ENCODE measurements at places on chromosomes 12 and 14.

GRCh38 chr12:111313833-111314259 is 55.0 kb downstream of the PHETA1 start:
- DNase-seq = peak; percentile 65

GRCh38 chr14:98835825-98836100 is 436.2 kb downstream of the BCL11B start:
- DNase-seq = no peak

- DNase-seq = no peak
Observed at GRCh38 chr12:78057075-78057474, 226.4 kb downstream of the NAV3 start.

- DNase-seq = no peak
Observed at GRCh38 chr14:93994919-93995682, 2.0 kb upstream of the CCDC197 start.

DNA sequence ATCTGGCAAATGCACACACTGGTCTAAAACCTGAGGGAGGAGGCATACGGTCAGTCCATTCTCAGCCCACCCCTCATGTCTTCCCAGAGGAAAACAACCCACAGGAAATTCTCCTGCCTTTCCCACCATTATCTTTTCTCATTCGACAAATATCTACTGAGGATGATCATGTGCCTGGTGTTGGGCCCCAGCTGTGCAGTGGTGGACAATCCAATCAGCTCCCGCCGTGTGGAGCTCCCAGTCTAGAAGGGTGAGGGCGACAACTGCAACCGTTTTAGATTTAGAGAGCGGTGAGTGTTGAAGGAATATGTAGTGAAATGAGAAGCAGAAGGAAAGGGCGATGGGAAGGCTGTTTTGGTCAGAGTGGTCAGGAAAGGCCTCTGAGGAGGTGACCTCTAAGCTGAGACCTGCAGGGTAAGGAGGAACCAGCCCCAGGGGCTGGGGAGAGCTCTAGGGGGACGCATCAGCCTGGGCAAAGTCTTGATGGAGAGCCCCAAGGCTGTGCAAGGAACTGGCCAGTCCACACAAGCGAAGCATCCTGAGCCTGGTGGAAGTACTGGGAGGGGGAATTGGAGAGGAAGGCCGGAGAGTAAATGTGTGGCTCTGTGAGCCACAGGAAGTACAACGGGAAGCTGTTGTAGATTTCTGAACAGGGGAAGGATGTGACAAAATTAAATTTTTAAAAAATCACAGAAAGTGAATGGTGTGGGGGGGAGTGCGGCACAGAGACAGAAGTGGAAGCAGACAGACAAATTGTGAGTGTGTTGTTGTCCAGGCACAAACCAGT is 192.8 kb downstream of the NTF3 start:
- DNase-seq = no peak

GRCh38 chr14:56474419-56475022 is 105.1 kb upstream of the TMEM260 start:
- DNase-seq = peak; percentile 57

DNA sequence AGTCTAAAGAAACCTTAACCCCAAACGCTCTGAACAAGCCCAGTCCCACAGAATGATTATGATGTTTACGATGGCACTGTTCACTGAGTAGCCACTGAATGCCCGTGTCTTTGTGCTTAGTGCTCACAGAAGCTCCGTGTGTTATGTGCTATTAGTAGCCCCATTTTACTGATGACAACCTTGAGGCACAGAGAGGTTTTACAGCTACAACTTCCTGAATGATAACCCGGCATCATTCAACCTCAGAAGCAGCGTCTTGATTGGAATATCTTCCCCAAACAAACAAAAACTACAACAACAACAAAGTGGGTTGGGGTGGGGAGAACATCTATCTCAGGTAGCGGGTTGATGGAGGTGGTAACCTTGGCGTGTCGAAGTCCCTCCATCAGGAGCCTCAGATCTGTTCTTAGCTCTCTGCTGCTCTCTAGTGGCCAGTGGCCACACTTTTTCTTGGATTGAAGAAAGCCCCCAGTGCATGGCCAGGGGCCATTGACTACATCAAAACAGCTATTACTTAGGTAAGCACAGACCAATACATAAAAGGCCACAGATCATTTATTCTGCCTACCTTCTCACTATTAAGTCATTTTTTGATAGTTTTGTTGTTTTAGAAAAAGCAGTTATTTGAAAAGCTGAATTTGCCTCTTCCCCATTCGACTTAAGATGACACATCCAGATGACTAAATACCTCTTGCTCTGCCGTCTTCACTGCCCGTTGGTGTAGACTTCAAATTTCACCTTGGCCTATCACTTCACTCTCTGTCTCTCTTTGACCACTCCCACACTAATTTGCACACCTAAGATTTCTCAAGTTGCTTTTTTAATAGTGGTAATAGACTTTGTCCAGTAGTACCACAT is 376.9 kb downstream of the GALC start:
- peak; percentile 16 for DNase-seq

GRCh38 chr14:88208858-88209257 is 114.2 kb downstream of the KCNK10 start:
- DNase-seq = no peak

DNA sequence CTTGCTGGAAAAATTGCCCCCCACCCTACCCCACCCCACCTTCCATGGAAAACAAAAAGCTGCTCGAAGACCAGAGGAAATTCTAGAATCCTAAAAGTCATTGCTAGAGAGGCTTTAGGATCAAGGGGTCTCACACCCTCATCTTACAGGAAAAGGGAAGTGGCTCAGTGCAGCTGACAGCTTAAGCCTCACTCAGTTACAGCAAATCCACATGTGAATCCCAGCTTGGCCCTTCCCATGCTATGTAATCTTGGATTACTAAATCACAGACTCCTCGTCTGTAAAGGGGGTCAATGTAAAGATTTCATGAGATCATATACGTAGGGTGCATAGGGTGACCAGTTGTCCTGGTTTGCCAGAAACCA is 25.9 kb downstream of the CMKLR1 start:
- no peak for DNase-seq

GRCh38 chr14:44165286-44165685 is 341.8 kb downstream of the FSCB start:
- DNase-seq = no peak

DNA sequence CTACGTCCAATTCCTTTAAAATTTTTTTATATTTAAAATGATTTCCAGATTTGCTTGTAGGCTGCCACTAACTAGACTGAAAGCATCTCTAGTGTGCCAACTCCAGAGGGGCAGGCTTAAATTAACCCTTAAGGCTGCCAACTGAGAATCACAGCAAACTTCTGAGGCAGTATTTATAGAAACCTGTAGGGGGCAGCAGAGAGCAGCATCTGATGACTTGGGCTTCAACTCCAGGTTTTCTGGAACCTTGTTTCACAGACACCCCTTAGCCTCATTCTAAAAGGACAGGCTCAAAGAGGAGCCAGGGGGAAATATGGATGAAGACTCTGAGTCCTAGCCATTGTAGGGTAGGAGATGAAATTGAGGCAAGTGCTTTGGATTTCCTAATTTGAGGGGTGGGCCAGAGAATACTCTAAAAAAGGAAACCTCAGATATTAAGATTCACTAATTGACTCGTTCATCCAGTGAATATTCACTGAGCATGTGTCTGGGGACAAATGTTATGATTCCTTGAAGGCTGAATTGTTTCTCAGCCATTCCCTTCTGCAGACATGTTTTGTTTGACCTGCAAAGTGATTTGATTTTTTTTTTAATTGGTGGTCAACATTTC is 63.3 kb upstream of the HSPB8 start:
- peak; percentile 13 for DNase-seq

- DNase-seq = no peak
Observed at GRCh38 chr14:34710744-34711143, 3.6 kb downstream of the CFL2 start.

DNA sequence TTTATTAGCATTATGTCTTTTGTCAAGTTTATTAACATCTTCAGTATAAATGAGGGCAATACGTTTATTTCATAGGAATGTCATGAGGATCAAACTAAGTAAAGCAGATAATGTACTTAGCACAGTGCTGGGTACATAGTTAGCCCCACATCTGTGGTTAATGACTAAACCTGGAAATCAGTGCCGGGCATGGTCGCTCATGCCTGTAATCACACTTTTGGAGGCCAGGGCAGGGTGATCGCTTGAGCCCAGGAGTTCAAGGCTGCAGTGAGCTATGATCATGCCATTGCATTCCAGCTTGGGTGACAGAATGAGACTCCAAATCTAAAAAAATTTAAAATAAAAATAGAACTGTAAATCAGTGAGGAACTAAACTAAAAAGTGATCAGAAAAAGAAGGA is 44.8 kb upstream of the GUCY2C start:
- no peak for DNase-seq

DNA sequence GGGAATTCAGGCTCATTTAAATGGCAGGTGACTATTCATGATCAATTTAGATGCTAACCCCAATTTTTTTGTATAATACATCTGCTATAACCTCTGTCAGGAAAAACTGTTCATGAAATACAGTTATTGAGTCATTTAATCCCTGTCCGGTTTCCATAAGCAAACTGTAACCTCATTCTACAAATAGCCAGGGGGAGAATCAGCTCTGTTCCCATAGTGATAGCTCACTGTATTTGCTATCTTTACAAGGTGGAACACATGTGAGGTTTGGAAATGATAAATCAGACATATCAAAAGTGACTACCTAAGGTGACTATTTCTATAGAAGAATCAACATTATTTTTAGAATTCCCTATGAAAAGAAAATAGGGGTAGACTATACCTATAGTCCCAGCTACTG is 38.6 kb upstream of the VPS33A start:
- no peak for DNase-seq

DNA sequence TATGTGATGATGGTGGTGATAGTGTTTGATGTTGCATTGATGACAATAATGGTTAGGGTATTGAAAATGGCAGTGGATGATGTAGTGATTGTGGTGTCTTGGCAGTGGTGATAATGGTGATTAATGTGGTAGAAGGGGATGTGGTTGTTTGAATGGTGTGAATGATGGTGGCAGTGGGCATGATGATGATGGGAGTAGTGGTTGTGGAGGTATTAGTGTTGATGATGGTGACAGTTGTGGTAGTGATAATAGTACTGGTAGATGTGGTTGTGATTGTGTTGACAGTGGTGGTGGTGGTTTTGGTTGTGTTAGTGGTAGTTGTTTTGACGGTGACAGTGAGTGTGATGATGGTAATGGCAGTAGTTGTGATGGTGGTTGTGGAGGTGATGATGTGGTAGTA is 1049.0 kb downstream of the VRK1 start:
- DNase-seq = peak; percentile 14

DNA sequence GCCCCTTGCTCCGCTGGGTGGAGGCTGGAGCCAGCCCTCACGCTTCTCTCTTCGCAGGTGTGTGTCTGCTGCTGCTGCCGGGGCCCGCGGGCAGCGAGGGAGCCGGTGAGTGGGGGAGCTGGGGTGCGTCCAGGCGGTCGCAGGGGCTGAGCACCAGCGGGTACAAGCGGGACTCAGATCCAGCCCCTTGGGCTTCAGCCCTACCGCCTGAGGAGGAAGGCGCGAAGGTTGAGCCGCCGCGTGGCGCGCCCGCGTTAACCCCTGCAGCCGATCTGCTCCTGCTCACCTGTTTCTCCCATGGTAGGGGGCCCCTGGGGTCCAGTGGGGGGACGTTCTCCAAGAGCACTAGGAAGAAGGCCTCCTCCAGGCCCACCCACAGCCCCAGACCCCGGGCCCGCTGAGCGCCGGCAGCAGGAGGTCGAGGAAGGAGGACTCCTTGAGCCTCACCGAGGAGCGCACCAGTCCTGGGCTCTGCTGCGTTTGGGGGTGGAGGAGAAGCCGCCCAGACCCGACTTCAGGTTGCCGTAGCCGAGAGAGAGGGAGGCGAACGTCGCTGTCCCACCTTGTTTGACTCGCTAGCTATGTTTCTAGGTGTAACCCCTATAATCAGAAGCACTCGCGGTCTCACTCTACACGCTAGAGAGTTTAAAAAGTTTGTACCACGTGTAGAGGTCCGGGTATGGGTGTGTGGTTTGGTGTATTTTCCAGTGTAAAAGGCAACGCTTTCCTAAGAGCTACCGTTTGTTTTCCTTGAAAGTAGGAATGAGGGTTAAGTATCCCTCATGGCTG is 834 bp downstream of the COCH start:
- no peak for DNase-seq

GRCh38 chr12:101891462-101891971 is 14.1 kb downstream of the DRAM1 start:
- DNase-seq = no peak

- DNase-seq = peak; percentile 80
Observed at GRCh38 chr12:91877456-91878235, 268.0 kb downstream of the BTG1 start.

DNA sequence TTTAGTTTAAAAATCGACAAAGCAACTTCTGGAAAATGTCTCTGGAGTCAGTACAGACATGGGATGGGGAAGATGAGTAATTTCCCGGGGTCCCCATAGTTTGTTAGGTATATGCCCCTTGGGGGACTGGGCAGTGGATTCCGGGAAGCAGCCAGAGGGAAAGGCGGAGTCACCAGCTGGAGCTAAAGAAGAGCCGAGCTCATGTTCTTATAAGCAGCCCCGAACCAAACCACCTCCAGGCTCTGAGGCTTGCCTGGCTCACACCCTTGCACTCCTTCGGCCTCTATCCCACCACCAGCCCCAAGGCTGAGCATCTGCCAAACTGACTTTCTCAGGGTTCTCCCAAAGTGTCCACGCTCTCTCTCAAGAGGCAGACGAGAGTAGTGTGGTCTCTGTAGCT is 117.8 kb downstream of the PAH start:
- DNase-seq = no peak

DNA sequence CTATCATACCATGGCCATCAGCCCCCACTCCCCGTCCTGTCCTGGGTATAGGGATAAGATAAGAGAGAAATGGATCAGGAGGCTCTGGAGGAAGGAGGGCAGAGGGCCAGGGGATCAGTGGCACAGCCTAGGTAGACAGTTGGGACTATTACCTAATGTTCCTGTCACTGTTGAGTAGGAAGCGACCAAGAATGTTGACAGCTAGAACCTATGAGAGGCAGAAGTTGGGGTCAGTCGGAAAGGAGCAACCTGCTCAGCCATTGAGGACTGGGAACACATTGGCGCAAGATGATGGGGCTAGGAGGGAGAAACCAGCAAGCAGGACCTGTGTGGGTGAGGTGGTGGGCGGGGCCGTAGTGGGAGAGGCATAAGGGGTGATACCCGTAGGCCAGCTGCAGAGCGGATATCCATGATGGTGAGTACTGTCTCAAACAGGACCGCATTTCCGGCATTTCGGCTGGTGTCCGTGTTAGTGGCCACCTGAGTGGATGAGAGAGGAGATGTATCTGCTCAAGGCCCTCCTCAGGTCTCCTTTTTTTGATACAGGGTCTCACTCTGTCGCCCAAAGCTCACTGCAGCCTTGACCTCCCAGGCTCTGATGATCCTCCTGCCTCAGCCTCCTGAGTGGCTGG is 3.3 kb downstream of the AP1G2 start:
- DNase-seq = no peak

- no peak for DNase-seq
Observed at GRCh38 chr12:94663702-94664101, 13.3 kb upstream of the TMCC3 start.

GRCh38 chr12:124913474-124914391 is 717 bp downstream of the UBC start:
- peak; percentile 93 for DNase-seq

DNA sequence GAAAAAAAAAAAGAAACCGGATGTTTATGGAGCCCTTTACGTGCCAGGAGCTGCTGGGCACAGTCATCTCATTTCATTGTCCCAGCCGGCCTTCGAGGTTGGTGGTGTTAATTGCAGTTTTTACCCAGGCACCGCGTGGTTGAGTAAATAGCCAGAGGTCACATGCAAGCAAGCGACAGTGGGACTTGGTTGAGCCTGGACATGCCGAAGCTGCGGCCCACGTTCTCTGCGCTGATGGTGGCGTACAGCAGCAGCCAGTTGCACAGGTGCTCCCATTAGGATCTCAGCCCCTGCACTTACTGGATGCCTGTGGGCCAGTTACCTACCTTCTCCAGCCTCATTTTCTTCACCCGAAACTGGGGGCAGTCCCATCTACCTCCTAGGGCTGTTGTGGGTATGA is 54.0 kb downstream of the TSPAN9 start:
- DNase-seq = no peak
